Esophagus squamous epithelium (tissue), 5 donors: ENCODE measurements at places on chromosomes 11 and 22. TPM values are rescaled to one million over a fixed set of nuclear protein-coding genes. Genes with fewer than 3 reads are reported as not detected.

DNA sequence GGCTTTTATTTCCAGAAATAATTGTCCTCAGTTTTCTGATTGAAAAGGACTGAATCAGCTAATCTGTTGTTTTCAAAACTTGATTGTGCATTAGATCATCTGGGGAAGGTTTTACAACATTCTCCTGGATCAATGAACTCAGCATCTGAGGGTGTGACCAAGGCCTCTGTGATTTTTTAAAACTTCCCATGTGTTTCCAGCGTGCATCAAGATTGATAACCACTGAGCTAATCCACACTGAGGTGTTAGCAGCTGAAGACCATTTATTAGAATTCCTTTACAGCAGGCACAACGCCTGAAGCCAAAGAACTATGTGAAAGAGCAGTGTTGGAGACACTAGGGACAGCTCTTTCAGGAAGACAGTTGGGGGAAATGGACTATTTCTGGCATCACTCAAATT is 10.2 kb downstream of the VSTM5 start:
- no peak overlapping the region for H3K27ac ChIP-seq
- H3K27me3 ChIP-seq: no peaks in the 10 kb centered on the region
- H3K4me1 ChIP-seq: peaks cover 9% of the 10 kb centered on the region
- no peak overlapping the region for H3K4me3 ChIP-seq

DNA sequence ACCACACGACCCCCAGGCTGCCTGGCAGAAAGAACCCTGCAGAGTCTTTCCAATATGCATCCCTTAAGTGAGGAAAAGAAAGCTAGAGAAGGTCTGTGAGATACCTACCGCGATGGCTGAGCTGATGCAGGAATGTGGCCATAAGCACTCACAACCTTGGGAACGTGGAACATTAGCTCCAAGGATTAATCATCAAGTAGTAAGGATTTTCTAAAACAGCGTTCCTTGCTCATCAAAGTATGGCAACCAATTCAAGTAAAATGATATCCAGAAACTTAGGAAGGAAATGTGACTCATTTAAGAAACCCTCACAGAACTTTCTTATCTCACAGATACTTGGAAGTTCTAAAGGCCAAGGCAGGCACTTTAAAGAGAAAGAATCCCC is 12.8 kb downstream of the PACSIN2 start:
- peaks cover 88% of the 10 kb centered on the region for H3K4me1 ChIP-seq
- no peaks in the 10 kb centered on the region for H3K27me3 ChIP-seq
- peak overlapping the region; percentile 54 for H3K27ac ChIP-seq
- DNase-seq: no peak
- H3K4me3 ChIP-seq: no peak overlapping the region
- H3K36me3 ChIP-seq: no peaks in the 10 kb centered on the region

Gene MN1
- total RNA-seq: 2.0 TPM

DNA sequence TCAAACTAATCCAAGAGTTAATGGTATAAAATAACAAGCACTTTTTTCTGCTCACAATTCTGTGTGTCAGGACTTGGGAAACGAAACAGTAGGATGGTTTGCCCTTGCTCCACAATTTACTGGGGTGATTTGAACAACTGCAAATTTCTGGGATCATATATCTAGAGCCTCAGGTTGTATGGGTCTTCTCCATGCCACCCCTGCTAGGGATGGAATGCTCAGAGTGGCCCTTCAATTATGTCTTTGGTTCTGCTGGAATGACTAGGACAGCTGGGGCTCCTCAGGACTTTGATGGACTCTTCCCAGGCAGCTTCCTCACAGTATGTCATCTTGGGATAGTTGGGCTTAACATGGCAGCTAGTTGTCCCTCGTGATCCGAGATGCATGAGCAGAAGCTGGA is 223.0 kb upstream of the ANO5 start:
- no peak overlapping the region for H3K27ac ChIP-seq
- DNase-seq: no peak
- no peaks in the 10 kb centered on the region for H3K4me1 ChIP-seq
- no peaks in the 10 kb centered on the region for H3K27me3 ChIP-seq
- no peaks in the 10 kb centered on the region for H3K36me3 ChIP-seq

Gene BATF2
- total RNA-seq: not detected

Gene SHANK3
- total RNA-seq: 3.7 TPM

DNA sequence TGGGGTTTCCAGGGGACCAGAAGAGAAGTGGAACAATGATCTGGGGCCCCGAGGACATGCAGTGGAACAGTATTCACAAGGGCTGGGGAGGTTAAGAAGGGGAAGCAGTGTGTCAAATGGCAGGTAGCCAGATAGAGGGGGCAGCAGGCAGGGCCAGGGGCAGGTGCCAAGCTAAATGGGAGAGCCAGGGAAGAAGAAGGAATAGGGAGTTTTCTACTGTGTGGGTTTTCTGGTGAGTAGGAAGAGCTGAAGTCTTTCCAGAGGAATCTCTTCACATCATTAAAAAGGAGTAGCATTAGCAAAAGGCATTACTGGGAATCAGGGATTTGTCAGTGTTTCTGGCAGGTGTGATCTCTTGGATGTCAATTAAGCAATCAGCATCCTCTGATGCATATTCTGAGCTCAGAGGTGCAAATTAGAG is 55.8 kb downstream of the IRAG1 start:
- H3K27me3 ChIP-seq: no peaks in the 10 kb centered on the region
- DNase-seq: no peak
- no peak overlapping the region for H3K27ac ChIP-seq
- H3K36me3 ChIP-seq: no peaks in the 10 kb centered on the region

- H3K27me3 ChIP-seq: no peaks in the 10 kb centered on the region
- H3K4me3 ChIP-seq: no peak overlapping the region
- peaks cover 45% of the 10 kb centered on the region for H3K4me1 ChIP-seq
- no peak overlapping the region for H3K27ac ChIP-seq
- peaks cover 46% of the 10 kb centered on the region for H3K36me3 ChIP-seq
These were observed 27.9 kb downstream of the SHANK3 start for GRCh38 chr22:50700387-50701075.

GRCh38 chr22:22060200-22061084 is 77.9 kb upstream of the TOP3B start:
- H3K4me3 ChIP-seq: no peak overlapping the region
- H3K27me3 ChIP-seq: peaks cover 45% of the 10 kb centered on the region
- H3K27ac ChIP-seq: no peak overlapping the region
- DNase-seq: no peak
- no peaks in the 10 kb centered on the region for H3K4me1 ChIP-seq
- H3K36me3 ChIP-seq: no peaks in the 10 kb centered on the region

DNA sequence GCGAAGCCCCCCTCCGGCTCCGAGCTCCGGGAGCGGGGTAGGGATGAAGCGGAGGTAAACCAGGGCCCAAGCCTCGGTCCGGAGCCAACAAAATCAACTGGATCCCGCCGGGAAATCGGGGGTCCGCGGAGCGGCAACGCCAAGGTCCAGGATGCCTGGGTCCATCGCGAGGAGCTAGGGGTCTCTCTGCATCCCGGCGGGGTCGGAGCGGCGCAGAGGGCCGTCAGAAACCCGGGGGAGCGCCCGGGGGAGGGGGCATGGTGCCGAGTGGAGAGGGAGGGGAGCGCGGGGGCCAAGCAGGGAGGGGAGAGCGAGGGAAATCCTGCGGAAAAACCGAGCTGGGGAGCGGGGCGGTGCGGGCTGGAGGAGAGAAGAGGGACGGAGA is 51.8 kb downstream of the SLC22A12 start:
- H3K27ac ChIP-seq: no peak overlapping the region
- no peaks in the 10 kb centered on the region for H3K36me3 ChIP-seq
- peaks cover 97% of the 10 kb centered on the region for H3K27me3 ChIP-seq

DNA sequence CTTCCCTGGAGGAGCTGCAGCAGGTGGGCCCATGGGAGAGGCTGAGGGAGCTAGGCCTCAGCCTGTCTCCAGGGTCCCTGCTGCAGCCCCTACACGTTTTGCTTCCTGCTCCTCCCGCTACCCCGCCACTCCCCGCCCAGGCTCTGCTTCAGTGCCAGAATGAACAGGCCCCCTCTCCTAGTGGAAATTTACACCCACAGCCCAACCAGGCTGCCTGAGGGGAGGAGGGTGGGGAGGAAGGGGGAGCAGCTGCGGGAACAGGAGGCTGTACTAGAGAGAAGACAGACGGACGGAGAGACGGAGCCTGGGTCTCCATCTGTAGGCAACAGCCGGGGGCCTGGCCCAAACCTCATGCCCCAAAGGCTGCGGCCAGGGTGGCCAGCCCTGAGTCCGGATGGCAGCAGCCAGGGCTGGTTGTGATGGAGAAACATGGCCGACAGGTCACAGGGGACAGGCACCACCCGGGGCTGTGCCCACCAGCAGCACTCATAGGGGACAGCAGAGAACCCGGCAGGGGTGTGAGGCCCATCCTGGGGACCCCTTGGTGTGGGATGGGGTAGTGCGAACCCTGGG is 20.6 kb downstream of the FLRT1 start:
- H3K27me3 ChIP-seq: peaks cover 14% of the 10 kb centered on the region
- DNase-seq: no peak
- no peaks in the 10 kb centered on the region for H3K36me3 ChIP-seq

- DNase-seq: no peak
- H3K36me3 ChIP-seq: no peaks in the 10 kb centered on the region
- H3K4me1 ChIP-seq: peaks cover 9% of the 10 kb centered on the region
- H3K27ac ChIP-seq: no peak overlapping the region
- no peaks in the 10 kb centered on the region for H3K27me3 ChIP-seq
These were observed 576.8 kb downstream of the SOX6 start for GRCh38 chr11:15779518-15779917.

GRCh38 chr11:129374081-129374992 is 1.3 kb upstream of the BARX2 start:
- H3K27me3 ChIP-seq: no peaks in the 10 kb centered on the region
- no peak for DNase-seq
- no peaks in the 10 kb centered on the region for H3K36me3 ChIP-seq
- peak overlapping the region; percentile 91 for H3K27ac ChIP-seq
- peaks cover 69% of the 10 kb centered on the region for H3K4me1 ChIP-seq
- H3K4me3 ChIP-seq: peak overlapping the region; percentile 61

Gene LRRC74B
- total RNA-seq: not detected

Gene PHOX2A
- total RNA-seq: not detected

DNA sequence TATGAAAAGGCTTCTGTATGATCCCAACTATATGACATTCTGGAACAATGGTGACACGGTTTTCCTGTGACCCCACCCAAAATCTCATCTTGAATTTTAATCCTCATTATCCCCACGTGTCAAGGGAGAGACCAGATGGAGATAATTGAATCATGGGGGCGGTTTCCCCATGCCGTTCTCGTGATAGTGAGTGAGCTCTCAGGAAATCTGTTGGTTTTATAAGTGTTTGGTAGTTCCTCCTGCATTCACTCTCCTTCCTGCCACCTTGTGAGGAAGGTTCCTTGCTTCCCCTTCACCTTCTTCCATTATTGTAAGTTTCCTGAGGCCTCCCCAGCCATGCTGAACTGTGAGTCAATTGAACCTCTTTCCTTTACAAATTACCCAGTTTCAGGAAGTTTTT is 53.1 kb upstream of the TSPAN18 start:
- no peak overlapping the region for H3K4me3 ChIP-seq
- no peaks in the 10 kb centered on the region for H3K4me1 ChIP-seq
- H3K27ac ChIP-seq: no peak overlapping the region
- no peaks in the 10 kb centered on the region for H3K27me3 ChIP-seq
- DNase-seq: no peak
- H3K36me3 ChIP-seq: no peaks in the 10 kb centered on the region

Gene PTPRCAP
- total RNA-seq: 6.4 TPM

DNA sequence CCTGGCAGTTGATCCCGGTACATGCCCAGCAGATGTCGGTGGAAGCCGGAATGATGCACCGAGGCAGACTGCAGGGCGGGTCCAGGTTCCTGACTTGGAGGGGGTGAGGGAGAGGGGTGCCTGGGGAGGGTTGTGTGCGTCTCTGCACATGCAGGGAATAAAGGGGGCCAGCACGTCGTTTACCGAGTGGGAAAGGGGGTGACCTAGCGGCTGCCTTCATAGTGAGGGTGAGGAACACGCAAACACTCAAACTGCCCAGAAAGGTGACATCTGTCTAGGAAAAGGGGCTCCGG is 801.7 kb downstream of the TBC1D22A start:
- H3K4me1 ChIP-seq: no peaks in the 10 kb centered on the region
- no peaks in the 10 kb centered on the region for H3K36me3 ChIP-seq
- no peak overlapping the region for H3K27ac ChIP-seq
- no peak overlapping the region for H3K4me3 ChIP-seq
- H3K27me3 ChIP-seq: no peaks in the 10 kb centered on the region
